ENCODE measurements at places on chromosomes 7 and 10.

- DNase-seq, result no peak
These were observed 1.5 kb downstream of the DNA2 start for GRCh38 chr10:68470300-68470699.

GRCh38 chr7:108222236-108222892 is 92.2 kb upstream of the LAMB4 start:
- no peak for DNase-seq

GRCh38 chr7:129093867-129094456 is 39.1 kb upstream of the TNPO3 start:
- no peak for DNase-seq

- DNase-seq, result no peak
These were observed 10.6 kb upstream of the CPVL start for GRCh38 chr7:29156907-29157452.

DNA sequence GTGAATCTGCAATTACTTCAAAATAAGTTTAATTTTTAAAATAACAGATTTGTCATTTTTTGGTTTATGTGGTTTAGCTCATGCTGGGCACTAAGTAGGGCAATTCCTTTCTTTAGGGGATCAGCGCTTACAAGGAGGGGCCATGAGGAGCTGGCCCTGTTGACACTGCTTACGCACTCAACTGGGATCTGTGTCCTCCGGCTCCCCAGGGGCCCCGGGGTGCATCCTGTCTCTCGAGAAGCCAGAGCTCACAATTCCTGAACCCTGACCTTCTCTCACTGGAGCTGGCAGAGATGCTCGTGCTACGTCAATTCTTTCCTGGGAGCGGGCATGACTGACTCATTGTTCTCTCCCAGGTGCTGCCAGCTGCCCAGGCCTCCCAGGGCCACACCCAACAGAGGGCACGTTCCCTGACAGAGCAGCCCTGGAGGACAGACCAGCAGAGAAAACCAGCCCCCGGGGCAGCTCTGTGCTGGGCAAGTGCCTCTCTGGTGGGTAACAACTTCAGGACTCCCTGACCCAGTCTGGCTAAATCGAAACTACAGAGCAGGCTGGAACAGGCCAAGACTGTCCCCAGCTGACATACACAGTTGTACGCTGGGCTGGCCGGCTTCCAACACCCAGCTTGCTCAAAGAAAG is 36.8 kb downstream of the CTBP2 start:
- DNase-seq, result no peak

- DNase-seq, result no peak
These were observed 1065.6 kb downstream of the KCNMA1 start for GRCh38 chr10:76572021-76572420.

- no peak for DNase-seq
These were observed 277.4 kb downstream of the CCSER2 start for GRCh38 chr10:84605802-84606201.

- DNase-seq, result no peak
These were observed 36.3 kb upstream of the RNF32 start for GRCh38 chr7:156604311-156604710.

DNA sequence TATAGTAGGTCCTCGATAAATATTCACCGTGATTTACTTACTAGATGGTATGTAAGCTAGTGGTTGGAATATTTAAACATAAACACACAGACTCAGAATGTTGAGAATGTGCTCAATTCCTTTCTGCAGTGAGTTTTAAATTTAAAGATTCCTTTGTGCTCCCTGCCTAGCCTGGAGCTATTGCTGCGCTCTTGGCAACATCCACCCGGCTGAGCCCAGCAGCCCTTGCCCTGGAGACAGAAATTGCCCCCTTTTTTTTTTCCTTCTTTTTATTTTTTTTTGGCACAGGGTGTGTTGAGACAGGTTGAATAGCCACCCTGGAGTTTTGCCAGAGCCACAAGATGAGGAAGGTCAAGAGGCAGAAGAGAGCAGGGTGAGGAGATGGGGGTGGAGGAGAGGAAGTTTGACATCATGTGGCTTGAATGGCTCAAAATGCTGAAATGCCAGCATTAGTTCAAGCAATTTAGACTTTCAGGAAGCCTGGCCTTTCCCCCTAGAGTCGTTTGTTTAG is 180.8 kb downstream of the PRKCQ start:
- no peak for DNase-seq

- no peak for DNase-seq
These were observed 21.2 kb upstream of the SLC16A12 start for GRCh38 chr10:89556600-89556999.

- DNase-seq, result no peak
These were observed 1241.7 kb downstream of the REEP3 start for GRCh38 chr10:64762861-64763260.

GRCh38 chr7:20235288-20235687 is 18.1 kb upstream of the MACC1 start:
- DNase-seq, result no peak

DNA sequence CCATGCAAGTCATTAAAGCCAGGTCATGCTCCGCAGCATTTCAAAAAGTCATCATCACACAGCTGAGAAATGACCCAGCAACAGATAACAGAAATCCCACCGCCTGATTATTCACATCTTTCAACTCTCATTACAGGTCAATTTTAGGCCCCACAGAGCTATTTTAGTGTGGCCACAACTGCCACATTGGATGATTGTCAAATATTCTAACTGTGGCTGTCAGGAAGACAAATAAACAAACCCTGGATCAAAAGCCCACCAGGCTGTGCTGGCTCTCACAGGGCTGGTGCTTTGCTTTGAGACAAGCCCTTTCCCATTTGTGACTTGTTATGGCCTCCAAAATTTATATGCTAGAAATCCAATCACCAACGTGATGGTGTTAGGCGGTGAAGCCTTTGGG is 117.6 kb upstream of the CDC14C start:
- DNase-seq, result no peak

GRCh38 chr10:75884808-75885207 is 453.4 kb downstream of the LRMDA start:
- no peak for DNase-seq

- DNase-seq, result no peak
These were observed 65.8 kb downstream of the MGMT start for GRCh38 chr10:129532838-129533237.

DNA sequence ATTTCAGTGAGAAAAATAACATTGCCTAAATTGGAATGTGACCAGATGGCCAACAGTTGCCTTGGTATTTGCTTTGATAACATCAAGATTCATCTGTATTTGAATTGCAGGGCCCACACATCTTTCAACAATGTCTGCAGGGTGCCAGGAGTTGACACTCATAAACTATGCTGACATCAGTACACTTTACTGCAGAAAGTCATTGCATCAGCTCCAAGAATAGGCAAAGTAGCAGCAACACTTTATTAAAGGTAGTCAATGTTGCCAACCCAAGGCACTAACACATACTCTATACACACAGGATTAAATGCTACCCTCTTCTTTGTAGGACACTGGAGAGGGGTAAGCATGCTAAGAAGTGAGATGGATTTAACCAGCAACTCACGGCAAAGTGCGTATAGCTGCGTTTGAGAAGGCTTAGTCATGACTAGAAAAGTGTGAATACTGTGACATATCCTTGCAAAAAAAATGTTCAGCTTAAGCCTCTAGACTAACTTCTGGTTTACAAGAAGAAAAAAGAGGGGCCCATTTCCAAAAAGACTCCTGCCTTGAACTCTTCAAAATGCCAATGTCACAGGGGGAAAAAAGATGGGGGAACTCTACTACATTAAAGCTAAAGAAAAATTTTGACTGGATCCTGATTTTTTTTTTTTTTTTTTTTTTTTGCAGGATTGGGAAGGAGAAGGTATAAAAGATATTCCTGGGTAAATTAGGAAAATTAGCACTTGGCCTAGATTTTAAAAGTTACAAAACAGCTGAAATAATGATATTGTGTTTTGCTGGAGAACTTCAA is 2.2 kb downstream of the BBIP1 start:
- DNase-seq, result no peak

GRCh38 chr7:4730971-4731370 is 44.5 kb upstream of the AP5Z1 start:
- DNase-seq, result no peak

GRCh38 chr7:36308031-36308430 is 81.6 kb upstream of the ANLN start:
- no peak for DNase-seq

Data from activated CD4-positive, alpha-beta T cell treated with anti-CD3 and anti-CD28 coated beads, Interleukin-2, amount 50 U/mL, for 24 hours (primary cell).